Motor neuron (in vitro differentiated cells): ENCODE measurements at places on chromosomes 11 and 22. TPM values are rescaled to one million over a fixed set of nuclear protein-coding genes. Genes with fewer than 3 reads are reported as not detected.

The SLC43A1 gene
- 10.1 and 13.7 TPM in 2 replicates for total RNA-seq

The CLCF1 gene
- total RNA-seq: 0.81 and 0.94 TPM in 2 replicates

- ATAC-seq: no peak
Measured at GRCh38 chr11:94641167-94641761, 74.1 kb downstream of the PIWIL4 start.

GRCh38 chr11:13053255-13053917, 44.3 kb downstream of the RASSF10 start:
- no peak for ATAC-seq

- ATAC-seq: peak; percentile 38
Measured at GRCh38 chr11:20274031-20274430, 89.5 kb upstream of the HTATIP2 start.

GRCh38 chr11:121439337-121439736, 12.8 kb upstream of the SORL1 start:
- no peak for ATAC-seq

GRCh38 chr11:119700536-119701346, 28.3 kb downstream of the NECTIN1 start:
- ATAC-seq: no peak

DNA sequence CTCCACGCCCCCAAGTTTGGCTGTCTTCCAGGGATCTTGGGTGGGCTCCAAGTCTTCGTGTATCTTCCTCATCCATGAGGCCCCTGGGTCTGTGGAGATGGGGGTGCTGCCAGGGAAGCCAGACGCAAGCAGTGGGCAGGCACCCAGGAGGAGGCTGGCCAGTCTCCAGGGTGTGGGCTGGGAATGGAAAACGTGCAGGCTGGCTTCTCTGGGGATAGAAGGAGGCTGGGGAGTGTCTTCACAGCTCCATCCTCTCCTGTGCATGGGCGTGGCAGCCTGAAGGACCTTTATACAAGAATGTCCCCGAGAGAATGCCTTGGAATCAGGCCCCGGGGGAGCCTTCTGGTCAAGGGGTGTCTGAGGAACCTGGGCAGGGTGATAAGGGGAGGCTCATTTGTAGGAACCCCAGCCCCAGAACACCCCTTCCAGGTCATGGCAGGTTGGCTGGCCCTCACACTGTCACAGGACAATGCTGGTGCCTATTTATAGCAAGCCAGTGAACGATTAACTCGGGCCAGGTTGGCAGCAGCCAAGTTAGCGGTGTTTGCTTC, 14.0 kb downstream of the SGSM1 start:
- peak; percentile 76 for ATAC-seq

- ATAC-seq: peak; percentile 2
Measured at GRCh38 chr11:2700415-2701211, 819 bp upstream of the KCNQ1OT1 start.

GRCh38 chr22:21766691-21767462, 31.3 kb upstream of the YPEL1 start:
- ATAC-seq: no peak
